ENCODE measurements at places on chromosomes 3 and 15.

GRCh38 chr3:25452192-25452591 lies 24.1 kb downstream of the RARB start:
- no peak for DNase-seq

- no peak for DNase-seq
Observed at GRCh38 chr15:64635499-64636495, 139.6 kb downstream of the RBPMS2 start.

DNA sequence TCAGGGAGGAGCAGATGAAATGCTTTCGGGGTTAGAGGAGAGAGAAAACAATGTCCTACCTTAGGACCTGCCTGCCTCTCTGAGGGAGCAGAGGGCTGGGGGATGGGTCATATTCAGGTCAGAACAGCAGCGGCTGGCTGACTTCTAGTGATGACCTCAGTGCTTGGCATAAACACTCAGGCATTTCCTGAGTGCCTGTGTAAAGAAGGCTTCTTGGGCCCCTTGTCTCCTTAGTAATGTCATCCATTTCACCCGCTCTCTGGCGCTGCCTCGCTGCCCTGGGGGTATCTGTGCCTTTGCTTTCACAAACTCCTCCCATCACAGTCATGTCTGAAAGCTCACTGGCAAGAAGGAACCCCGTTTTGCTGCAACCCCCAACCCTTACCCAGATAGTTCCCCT lies 82.9 kb upstream of the GSK3B start:
- DNase-seq, result peak; percentile 87

GRCh38 chr15:96392380-96393208 lies 62.1 kb downstream of the NR2F2 start:
- no peak for DNase-seq

- DNase-seq, result no peak
Observed at GRCh38 chr3:157445857-157446256, 9.2 kb downstream of the PTX3 start.

DNA sequence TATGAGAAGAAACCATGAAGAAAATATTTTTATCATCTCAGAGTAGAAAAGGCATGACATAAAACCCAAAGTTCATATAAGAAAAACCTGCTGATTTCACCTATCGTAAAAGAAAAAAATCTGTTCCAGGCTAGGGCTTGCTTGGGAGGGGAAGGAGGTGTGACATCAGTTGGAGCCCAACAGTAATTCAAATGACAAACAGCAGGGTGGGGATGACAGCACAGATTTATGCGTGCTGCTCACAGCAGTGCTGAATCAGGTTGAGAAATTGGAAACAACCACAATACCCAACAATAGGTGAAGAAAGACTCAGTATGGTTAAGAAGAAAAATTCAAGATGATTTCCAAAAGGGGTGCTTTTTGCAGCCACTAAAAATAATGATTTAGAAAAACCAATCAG lies 172.4 kb downstream of the PDE8A start:
- DNase-seq, result no peak

- no peak for DNase-seq
Observed at GRCh38 chr3:58063022-58063815, 55.0 kb downstream of the FLNB start.
